NCI-H2029 (cell line): ENCODE measurements at places on chromosomes 7 and 10.

DNA sequence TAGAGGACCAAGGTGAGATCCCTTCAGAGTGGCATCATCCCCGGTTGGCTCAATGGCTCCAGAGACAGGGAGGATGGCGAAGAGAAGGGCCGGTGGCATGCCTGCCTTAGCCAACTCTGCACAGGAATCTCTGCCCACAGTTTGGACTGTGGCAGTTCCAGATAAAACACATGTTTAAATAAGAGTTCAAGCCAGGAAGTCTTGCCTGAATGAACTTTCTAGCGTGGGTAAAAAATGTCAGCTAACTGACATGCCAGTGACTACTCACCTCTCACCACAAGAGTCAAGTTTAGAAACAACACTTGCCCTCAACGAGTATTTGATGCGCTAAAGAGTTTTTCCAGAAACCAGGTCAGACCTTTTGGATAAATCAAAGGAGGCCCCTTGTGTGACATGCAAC lies 3.0 kb downstream of the NOD1 start:
- no peak for DNase-seq

DNA sequence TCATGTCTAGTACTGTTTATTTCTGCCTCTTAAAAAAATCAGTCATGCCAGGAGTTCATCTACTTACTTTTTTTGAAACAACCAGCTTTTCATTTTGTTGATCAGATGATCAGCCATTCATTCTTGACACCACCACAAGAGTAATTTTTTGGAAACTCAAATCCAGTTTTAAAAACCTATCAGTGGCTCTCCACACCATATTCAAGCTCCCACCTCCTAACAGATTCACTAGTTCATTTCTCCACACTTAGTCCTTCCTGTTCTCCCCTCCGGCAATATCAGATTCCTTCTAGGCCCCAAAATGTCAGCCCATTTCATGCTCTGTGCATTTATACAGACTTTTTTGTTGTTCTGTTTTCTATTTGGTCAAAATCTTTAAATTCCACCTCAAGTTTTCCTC lies 341.6 kb downstream of the RNLS start:
- DNase-seq: no peak

DNA sequence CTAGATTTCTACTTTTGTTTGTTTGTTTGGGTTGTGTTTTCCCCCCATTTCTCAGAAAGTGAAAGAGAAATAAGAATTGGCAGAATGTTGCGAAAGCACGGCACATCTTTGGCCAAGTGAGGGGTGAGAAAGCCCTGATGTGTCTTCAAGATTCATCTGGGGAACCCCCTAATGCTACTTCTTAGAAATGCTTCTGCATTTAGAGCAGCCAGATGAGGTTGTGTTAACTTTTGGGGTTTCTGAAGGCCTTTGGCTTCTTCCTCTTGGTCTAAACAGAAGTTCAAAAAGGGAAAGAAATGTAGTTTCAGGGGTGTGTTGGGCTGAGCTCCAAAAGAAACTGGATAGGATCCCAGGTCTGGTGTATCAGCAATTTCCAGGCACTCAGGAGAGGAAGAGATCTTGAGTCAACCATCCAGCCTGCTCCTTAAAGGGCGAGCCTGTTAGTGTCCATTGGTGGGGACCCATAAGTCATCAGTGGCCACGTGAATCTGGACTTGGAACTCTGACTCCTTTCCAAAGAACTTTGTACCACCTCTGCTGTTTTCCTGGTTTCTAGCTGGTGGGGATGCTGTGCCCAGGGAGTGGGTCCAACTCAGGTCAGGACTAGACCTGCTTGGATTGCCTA lies 6.5 kb downstream of the DUSP5 start:
- DNase-seq: no peak

GRCh38 chr10:32072025-32072800 lies 16.0 kb upstream of the KIF5B start:
- no peak for DNase-seq

- no peak for DNase-seq
These were observed 718.8 kb downstream of the MAGI2 start for GRCh38 chr7:78734626-78735025.

- no peak for DNase-seq
These were observed 3.2 kb downstream of the VSTM4 start for GRCh38 chr10:49112098-49112497.

GRCh38 chr10:114719311-114719710 lies 61.2 kb upstream of the ABLIM1 start:
- DNase-seq: peak; percentile 77

DNA sequence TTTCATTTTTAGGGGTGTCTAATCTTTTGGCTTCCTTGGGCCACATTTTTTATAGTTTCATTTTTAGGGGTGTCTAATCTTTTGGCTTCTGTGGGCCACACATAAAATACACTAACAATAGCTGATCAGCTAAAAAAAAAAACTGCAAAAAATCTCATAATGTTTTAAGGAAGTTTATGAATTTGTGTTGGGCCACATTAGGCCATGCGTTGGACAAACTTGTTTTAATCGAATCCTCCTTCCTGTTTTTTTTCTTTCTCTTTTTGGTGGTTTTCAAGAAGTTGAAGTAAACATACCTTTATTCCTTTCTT lies 37.4 kb downstream of the ZNRF2 start:
- no peak for DNase-seq

DNA sequence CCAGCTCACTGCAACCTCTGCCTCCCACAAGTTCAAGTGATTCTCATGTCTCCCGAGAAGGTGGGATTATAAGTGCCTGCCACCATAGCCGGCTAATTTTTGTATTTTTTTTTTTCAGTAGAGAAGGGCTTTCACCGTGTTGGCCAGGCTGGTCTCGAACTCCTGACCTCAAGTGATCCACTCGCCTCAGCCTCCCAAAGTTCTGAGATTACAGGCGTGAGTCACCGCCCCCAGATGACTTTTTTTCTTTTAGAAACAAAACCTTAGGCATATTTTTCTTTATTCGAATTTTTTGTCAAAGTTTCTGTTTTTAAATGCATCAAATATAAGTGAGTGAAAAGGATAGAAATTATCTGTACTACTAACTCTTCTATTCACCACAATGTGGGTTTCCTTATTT lies 113.1 kb downstream of the LRRC4 start:
- DNase-seq: no peak

DNA sequence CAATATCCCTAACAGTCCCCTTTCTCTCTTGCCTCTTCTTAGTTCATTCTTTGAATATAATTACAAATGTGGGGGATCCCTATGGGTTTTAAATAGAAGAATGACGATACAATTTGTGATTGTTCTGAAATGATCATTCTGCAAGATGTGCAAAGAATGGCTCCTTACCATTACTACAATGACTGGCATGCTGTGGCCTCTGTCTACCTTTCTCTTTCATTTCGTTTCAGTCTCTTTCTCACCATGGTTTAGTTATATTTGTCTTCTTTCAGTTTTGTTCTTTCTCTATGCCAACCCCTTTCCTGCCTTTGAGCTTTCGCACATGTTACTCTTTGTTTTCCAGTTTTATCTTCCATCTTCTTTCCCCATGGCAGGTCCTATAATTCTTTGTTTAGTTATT lies 176.5 kb downstream of the SUGCT start:
- DNase-seq: no peak
